A172 (cell line): ENCODE measurements at places on chromosomes 13 and 19. TPM values are rescaled to one million over a fixed set of nuclear protein-coding genes. Genes with fewer than 3 reads are reported as not detected.

DNA sequence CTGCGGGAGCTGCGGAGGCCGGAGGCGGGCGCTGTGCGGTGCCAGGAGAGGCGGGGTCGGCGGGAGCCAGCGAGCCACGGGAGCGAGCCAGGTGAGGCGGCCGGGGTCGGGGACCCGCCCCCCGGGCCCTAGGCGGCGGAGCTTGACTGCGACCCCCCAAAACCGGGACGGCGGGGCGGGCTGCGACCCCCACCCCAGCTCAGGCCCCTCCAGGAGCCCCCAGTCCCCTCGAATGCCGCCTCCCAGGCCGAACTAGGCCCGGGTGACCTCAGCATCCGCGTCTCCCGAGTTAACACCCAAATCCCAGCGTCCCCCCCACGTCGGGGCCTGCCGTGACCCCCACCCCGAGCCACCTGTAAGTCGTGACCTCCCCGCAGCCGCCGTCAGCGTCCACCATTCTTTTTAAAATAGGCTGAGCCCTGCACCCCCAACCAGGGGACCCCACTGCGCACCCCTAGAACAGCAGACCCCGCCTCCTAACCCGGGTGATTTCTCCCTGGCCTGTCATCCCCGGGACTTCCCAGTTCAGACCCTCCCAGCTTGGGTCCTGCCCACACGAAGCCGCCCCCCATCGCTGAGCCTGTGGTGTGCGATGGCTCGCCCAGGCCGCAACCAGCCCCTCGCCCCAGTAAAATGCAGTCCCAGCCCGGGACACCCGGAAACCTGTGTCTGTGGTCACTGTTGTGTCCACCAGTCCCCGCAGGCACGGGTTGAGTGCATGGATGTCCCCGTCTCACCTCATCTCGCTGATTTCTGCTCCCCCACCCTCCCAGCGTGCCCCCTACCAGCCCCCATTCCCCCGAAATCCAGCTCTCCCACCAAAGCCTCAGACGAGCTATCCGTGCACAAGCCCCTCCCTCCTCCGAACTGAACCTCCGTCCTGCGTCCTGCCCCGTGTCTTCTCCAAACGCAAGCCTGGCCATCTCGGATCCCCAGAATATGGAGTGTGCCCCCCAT, 551 bp downstream of the FZR1 start:
- DNase-seq: no peak

DNA sequence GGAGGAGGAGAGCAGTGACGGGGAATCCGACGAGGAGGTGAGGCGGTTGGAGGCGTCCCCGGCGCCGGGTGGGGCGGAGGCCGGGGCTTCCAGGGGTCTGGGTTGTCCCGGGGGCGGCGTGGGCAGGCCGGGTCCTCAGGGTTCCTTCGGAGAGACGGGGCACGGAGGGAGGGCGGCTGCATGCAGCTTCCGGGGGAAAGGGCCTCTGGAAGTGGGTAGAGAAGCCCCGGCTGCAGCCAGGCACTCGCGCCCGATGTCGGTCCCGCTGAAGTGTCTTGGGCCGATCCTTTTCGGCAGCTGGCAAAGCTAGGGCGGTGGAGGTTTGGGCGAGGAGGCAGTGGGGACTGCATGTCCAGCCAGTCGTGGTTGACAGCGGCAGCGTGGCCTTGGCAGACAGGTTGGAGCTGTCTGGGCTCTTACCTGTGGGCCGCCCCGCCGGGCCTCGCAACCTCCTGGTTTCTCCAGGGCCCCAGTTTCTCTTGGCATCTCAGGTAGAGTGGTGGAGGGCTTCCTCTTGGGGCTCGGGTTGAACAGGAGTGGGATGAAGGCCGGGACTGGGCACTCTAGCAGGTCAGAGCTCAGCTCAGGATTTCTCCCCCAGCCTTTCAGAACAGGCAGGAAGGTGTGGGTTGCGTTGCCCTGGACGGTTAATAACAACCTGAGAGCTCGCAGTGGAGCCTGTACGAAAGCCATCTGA, 690 bp downstream of the KMT2B start:
- no peak for DNase-seq

DNA sequence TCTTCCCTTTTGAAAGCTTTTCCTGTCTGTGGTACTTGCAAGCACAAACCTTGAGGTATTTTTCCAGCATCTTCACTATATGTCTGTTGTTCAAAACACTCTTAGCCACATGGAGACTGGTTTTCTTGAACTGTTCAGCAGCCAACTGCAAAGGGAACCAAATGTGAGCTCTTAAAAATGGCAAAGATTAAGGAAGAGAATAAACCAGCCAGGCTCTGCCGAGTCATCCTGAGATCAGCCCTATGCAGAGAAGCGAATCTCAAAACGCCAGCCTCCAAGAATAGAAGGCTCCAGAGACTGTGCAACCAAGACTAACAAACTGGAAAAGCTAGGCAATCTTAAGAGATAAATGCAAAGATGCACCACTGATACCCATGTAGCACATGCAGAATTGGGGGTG, 20.7 kb downstream of the AKAP8 start:
- peak; percentile 24 for DNase-seq

DNA sequence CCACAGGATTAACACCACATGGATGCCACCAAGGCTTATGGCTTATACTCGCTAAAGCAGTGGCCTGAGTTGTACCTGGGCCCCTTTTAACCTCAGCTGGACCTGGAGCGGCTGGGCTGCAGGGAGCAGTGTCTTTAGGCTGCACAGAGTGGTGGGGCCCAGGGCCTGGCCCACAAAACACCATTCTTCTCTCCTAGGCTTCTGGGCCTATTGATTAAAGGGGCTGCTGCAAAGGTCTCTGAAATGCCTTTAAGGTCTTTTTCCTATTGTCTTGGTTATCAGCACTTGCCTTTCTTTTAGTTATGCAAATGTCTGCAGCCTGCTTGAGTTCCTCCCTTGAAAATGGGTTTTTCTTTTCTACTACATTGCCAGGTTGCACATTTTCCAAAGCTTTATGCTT, 973.9 kb upstream of the PRR20A start:
- DNase-seq: no peak

DNA sequence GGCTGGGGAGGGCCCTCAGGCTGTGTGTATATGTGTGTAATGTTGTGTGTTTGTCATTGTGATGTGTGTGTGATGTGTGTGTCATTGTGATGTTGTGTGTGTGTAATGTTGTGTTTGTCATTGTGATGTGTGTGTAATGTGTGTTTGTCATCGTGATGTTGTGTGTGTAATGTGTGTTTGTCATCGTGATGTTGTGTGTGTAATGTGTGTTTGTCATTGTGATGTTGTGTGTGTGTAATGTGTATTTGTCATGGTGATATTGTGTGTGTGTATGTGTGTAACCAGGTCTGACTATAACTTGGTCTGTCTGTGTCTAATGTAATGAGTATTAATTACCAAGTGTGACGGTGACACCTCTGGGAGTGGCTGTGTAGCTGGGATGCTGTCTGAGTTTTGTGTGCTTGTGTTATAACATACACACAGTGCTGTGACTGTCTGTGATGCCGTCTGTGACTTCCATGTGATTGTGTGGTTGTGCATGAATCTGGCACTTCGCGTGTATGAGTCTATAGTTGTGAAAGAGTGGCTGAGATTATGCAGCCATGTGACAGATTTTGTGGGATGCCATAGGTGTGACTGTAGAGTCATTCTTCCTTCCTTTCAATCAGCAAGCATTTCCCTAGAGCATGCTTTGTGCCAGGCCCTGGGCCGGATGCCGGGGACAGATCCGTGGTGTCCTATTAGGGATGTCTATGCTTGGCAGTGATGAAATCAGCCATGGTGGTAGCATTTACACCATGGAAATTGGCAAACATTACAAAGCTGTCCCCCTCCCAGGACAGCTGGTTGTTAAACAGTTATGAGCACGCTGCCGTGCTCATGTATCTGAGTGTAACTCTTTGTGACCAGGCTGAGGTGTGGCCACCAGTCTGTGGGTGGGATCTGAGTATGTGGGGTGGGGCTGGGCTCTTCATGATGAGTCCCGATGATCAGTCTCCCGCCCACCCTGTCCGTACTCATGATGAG, 6.4 kb downstream of the TNFSF14 start:
- no peak for DNase-seq

- no peak for DNase-seq
These were observed 491.0 kb downstream of the FGF9 start for GRCh38 chr13:22161871-22162270.

DNA sequence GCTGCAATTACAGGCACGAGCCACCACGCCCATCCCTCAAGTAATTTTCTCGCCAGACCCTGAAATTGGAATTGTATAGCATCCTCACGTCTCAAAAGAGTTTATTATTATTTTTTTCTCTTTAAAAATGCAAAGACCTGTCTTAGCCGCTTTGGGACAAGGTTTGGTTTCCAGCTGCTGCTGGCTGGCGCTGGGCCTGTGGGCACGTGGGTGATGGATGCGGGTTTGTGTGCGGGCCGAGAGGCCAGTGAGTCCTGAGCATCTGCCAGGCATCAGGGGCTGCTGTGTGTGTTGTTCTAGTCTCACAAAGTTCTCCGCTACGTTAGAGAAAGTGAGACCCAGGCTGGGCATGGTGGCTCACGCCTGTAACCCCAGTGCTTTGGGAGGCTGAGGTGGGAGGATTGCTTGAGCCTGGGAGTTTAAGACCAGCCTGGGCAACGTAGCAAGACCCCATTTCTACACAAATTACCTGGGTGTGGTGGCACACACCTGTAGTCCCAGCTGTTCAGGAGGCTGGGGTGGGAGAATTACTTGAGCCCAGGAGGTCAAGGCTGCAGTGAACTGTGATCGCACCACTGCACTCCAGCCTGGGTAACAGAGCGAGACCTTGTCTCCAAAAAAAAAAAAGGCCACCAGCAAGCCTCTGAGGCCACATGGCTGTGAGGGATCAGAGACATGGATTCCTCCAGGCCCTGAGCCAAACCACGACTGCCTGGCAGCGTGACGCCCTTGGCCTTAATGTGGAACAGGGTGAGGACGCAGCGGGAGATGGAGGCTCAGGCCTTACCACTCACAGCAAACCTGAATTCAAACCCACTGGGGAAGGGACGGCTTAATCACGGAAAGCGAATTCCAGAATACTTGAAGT, 4.7 kb upstream of the TMPRSS9 start:
- peak; percentile 32 for DNase-seq

- peak; percentile 60 for DNase-seq
These were observed 55.4 kb downstream of the KDM4B start for GRCh38 chr19:5024282-5024681.

GRCh38 chr13:103178986-103179943, 113.0 kb upstream of the SLC10A2 start:
- DNase-seq: no peak

DNA sequence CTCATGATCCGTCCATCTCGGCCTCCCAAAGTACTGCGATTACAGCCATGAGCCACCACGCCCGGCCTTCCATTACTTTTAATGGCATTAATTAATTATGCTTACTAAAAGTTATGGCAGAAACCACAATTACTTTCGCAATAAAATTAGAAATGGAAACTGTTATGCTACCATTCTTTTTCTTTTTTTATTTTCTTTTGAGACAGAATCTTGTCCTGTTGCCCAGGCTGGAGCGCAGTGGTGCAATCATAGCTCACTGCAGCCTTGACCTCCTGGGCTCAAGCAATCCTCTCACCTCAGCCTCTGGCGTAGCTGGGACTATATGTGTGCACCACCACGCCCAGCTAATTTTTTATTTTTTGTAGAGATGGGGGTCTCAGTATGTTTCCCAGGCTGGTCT, 4.6 kb upstream of the BST2 start:
- no peak for DNase-seq

DNA sequence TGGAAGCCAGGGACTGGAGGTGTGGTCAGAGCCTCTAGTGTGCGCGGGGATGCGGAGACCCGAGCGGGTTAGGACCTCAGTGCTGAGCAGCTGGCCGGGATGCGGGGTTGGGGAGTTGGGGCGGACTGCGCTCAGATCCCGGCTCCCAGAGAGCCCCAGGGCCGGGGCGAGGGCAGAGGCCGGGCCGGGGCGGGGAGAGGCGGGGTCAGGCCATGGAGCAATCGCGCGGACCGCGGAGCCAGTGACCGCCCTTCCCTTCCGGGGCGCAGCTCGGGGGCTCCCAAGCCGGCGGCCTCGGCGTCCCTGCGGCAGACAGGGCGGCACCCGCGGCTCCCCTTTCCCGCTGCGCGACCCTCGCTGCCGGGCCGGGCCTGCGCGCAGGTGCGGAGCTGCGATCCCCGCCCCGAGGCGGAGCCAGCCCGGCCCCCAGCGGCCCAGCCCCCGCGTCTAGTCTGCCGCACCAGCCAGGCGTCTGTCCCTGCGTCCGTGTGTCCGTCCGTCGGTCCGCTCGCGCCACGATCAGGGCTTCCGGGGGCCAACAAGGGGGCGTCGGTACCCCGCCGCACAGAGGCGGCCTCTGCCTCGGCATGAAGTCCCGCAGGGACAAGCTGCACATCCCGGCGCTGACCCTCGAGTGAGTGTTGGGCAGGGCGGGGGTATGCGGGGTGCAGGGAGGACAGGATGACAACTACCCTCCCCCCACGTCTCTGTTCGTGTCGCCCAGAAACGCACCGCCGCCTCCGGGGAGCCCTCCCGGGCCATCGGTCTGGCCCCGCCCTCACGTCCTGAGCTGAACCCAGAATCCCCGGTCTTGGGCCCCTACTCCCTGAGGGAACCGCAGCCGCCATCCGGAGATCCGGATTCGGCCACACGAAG, 12.4 kb downstream of the MAST3 start:
- DNase-seq: no peak

DNA sequence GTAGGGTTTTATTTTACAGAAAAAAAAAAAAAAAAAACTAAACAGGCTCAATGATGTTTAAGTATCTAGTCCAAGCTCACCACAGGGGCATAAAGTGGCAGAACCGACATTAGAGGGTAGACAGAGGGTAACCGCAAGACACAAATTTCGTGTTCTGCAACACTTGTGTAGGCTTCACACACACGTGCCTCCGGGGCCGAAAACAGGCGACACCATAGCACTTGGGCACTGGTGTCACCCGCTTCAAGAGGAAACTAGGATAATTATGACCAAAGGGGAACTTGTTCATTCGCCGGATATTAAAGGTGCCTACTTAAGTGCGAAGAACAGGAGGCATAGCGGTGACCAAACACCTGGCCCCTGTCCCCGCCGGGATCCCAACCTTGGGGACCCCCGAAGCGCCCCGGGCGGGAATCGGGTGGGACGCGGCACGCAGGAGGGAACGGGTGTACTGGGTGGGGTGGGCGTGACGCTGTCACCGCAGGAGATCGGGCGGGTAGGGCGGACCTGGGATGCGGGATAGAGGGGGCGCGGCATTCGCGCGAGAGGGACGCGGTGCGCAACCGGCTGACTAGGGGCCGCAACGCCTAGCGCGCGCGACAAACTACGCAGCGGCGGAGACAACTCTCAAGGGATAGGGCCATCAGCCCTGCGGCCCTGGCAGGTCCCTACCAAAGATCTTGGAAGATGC, 558 bp downstream of the MZT1 start:
- no peak for DNase-seq

DNA sequence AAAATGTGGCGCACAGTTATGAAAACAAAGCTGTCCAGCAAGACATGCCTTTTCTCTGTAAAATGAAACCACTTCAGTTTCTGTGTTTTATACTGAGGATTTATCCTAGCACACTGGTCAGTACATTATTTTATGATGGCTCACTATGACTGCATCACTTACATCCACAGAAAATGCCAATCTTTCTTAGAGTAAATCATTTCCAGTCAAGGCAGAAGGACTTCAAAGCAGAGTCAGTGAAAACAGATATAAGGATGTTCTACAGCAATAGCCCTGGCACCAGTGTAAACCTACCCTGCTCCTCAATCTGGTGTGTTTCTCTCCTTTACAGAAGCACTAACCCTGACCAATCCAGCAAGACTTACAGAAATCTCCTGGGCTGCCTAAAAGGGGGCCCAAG, 473.5 kb downstream of the GPC6 start:
- DNase-seq: no peak

C19orf33 gene
- total RNA-seq: 220 and 316 TPM in 2 replicates

ZNF837 gene
- 3.7 and 5.7 TPM in 2 replicates for total RNA-seq

ZNF429 gene
- 0.38 and 2.1 TPM in 2 replicates for total RNA-seq

PALM3 gene
- total RNA-seq: 3.0 and 6.2 TPM in 2 replicates

NLRP7 gene
- not detected in 2 replicates for total RNA-seq
